Activated naive CD4-positive, alpha-beta T cell treated with anti-CD3 and anti-CD28 coated beads, Interleukin-2, amount 50 U/mL, for 72 hours (primary cell): ENCODE measurements at places on chromosomes 1 and 21. TPM values are rescaled to one million over a fixed set of nuclear protein-coding genes. Genes with fewer than 3 reads are reported as not detected.

The LCE1B gene
- not detected for total RNA-seq

The SGIP1 gene
- not detected for total RNA-seq

The MAP10 gene
- 0.64 TPM for total RNA-seq

The BLZF1 gene
- 6.1 TPM for total RNA-seq

The IL12RB2 gene
- total RNA-seq: 29.5 TPM

The FCRL6 gene
- total RNA-seq: not detected

The OMA1 gene
- total RNA-seq: 12.3 TPM

The AIDA gene
- 52.9 TPM for total RNA-seq

The SPOCD1 gene
- 0.46 TPM for total RNA-seq

The BARHL2 gene
- not detected for total RNA-seq

The ZNF326 gene
- total RNA-seq: 20.6 TPM

The SSBP3 gene
- total RNA-seq: 80.4 TPM

The KLHL12 gene
- total RNA-seq: 36.3 TPM

The TNFAIP8L2 gene
- total RNA-seq: 6.9 TPM

The TPTE gene
- total RNA-seq: not detected

The FCRL1 gene
- total RNA-seq: not detected

The AQP10 gene
- total RNA-seq: not detected

The TCP10L gene
- total RNA-seq: 0.91 TPM

The VSIG8 gene
- 0.18 TPM for total RNA-seq

The WNT9A gene
- not detected for total RNA-seq

The CCDC190 gene
- total RNA-seq: not detected

The CYP2J2 gene
- 0.64 TPM for total RNA-seq

The NUDC gene
- 60.5 TPM for total RNA-seq

The PKLR gene
- total RNA-seq: not detected

The B3GALT5 gene
- 0.02 TPM for total RNA-seq

The LMNA gene
- total RNA-seq: 147 TPM

The PGLYRP3 gene
- total RNA-seq: not detected

The LCE7A gene
- not detected for total RNA-seq

The VAV3 gene
- 4.7 TPM for total RNA-seq

The NHLH1 gene
- total RNA-seq: 0.68 TPM

The PTGFR gene
- not detected for total RNA-seq

The HPDL gene
- 19.8 TPM for total RNA-seq

The S1PR1 gene
- total RNA-seq: 125 TPM

The DYRK3 gene
- total RNA-seq: 2.8 TPM

The SRSF11 gene
- 205 TPM for total RNA-seq

The TOR1AIP2 gene
- total RNA-seq: 39.6 TPM

The GUCA2B gene
- not detected for total RNA-seq

The TCEA3 gene
- 10.5 TPM for total RNA-seq

The RGS13 gene
- total RNA-seq: not detected

The PDE9A gene
- 7.9 TPM for total RNA-seq

The WNT3A gene
- not detected for total RNA-seq

The PRRX1 gene
- total RNA-seq: not detected

The CTBS gene
- total RNA-seq: 14.6 TPM

The GPR52 gene
- 0.57 TPM for total RNA-seq

The OR6K3 gene
- total RNA-seq: not detected

The DARS2 gene
- 31.1 TPM for total RNA-seq

The TCHHL1 gene
- not detected for total RNA-seq

The ADORA1 gene
- not detected for total RNA-seq

The RIPPLY3 gene
- 0.18 TPM for total RNA-seq

The TEDDM1 gene
- not detected for total RNA-seq

The KLF18 gene
- total RNA-seq: not detected

The DSTYK gene
- 15.3 TPM for total RNA-seq

The IL20 gene
- not detected for total RNA-seq

The KCNAB2 gene
- total RNA-seq: 334 TPM

The TMPRSS15 gene
- total RNA-seq: not detected
